NCI-H446 treated with DMSO at 0.1 percent for 48 hours (cell line): ENCODE measurements at places on chromosomes 6 and 20.

GRCh38 chr6:161161889-161162624, 111.8 kb downstream of the AGPAT4 start:
- DNase-seq: no peak

GRCh38 chr6:104789770-104790190, 69.9 kb downstream of the HACE1 start:
- DNase-seq: no peak

DNA sequence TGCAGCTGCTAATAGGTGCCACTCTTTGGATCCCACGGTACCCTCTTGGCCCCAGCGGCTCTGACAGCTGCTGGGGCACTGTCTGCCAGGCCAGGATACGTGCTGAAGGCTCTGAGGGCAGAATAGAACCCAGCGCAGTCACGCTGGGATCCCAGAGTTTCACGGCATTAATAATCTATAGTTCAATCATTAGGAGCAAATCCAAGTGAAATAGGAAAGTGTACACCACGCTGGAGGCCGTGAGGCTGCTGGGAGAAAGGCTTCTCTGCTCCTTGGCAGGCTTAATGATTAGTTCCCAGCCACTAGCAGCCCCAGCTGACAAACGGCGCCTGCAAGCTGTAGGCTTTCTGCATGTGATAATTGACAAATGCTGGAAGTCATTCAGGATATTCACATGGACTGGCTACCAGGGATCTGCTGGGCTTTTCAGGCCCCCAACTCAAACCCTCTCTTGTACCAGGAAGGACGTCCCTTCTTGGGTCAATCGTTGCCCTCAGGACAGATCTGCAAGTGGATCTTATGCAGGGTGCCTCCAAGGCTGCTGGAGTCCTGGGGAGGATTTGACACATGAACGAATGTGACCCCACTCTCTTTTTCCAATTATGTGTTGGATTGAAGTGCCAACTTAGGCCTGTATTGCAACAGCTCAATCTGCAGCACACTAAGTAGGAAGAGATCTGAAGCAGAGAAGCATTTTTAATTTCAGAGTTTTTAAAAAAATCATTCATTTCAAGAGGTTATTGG, 50.1 kb upstream of the INSM1 start:
- DNase-seq: peak; percentile 88

GRCh38 chr20:52775786-52776185, 196.4 kb upstream of the TSHZ2 start:
- DNase-seq: peak; percentile 6

- DNase-seq: peak; percentile 22
Observed at GRCh38 chr20:4835244-4836177, 113.8 kb downstream of the PRND start.

DNA sequence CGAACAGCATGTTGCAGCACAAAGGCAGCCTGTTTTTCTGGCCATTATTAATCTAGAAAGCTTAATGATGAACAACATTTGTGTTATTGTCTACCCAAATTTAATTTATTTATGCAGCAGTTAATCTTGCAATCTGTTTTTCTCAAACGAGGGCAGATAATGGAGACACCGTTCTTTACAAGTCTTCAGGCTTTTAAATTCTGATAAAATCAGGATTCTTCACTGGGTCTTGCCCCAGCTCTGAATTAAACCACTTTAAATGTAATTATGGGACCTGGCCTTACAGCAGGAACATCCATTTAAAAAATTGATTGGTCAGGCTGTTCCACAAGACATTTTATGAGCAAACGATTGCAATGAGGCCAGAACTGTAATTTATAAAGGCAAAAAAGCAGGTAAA, 26.5 kb upstream of the INSM1 start:
- no peak for DNase-seq

DNA sequence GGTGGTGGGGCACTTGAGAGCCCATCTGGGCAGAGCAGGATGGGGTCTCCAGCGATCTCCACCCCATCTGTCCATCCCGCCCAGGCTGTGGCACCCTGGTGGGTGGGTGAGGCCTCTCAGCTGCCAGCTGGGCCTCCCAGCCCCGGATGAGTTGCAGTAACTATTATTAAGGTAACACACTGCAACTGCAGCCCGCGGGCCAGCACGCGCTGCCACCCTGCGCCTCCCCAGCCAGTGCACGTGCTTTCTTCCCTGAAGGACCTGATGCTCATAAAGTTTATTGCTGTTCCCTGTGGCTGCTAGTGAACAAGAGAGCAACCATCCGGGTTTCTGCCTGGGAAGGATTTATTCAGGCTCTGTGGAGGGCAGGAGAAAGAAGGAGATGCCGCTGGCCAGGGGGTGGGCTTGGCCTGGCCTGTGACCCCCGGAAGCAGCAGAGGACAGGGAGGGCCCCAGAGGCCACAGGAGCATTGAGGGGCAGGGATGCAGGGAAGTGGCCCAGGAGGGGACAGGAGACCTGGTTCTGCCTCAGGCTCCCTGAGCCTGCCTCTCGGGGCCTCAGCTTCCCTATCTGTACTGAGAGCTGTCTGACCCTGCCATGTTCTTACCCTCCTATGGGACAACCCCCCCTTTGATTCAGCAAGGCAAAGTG, 1.7 kb downstream of the IP6K3 start:
- DNase-seq: no peak

- DNase-seq: no peak
Observed at GRCh38 chr6:89037141-89037900, 43.2 kb upstream of the PNRC1 start.

DNA sequence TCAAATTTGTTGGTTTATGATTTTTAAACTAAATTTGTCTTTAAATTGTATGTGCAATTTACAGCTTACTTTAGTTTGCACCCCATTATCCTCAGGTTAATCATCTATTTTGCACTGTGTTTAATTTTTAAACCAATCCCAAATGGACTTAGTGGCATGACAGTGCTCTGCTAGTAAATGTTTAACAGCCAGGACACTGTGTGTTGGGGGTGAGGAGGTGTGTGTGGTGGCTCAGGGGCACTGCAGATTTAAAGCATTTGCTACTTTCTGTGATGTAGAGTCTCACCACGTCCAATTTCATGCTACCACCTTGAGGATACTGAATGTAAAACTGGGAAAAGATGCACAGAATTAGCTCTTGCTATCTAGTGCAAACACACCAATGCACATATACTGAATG, 225.7 kb downstream of the HAO1 start:
- no peak for DNase-seq

- DNase-seq: no peak
Observed at GRCh38 chr6:81396916-81397315, 355.6 kb downstream of the TENT5A start.

- DNase-seq: no peak
Observed at GRCh38 chr6:119145111-119145510, 66.6 kb upstream of the FAM184A start.

DNA sequence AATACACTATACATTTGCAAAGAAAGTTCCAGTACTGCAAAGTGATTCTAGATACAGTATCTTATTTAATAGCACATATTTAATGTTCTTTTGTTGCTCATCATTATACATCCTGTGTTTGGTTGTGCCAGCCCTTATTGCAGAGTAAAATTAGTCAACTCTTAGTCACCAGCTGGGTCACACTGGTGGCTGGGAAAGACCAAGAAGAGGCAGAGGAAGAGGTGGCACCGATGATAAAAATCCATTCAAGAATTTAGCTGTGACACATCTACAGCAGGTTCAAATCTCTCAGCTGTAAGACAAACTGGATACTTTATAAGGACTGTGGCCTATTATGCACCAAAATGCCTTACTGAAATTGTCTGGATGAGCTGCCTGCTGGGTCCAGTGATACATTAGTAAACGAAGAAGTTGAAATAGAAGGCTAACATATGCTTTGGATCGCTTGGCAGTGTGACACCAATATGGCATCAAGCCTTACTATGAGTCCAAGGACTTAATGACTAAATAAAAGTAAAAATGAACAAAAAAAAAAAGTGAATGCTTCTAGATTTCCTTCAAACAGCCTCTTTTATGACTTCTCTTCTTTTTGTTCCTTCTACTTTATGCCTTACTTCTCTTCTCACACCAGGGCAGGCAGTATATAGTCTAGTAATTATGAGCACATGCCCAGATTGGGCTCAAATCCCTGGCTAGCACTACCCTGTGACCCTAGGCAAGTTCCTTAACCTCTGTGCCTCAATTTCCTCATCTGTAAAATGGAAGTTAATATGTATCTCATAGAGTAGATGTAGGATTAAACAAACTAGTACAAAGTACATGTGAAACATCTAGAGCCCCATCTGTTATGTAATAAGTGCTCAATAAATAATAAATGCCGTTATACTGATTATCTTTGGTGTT, 29.4 kb upstream of the RNF8 start:
- DNase-seq: peak; percentile 7

DNA sequence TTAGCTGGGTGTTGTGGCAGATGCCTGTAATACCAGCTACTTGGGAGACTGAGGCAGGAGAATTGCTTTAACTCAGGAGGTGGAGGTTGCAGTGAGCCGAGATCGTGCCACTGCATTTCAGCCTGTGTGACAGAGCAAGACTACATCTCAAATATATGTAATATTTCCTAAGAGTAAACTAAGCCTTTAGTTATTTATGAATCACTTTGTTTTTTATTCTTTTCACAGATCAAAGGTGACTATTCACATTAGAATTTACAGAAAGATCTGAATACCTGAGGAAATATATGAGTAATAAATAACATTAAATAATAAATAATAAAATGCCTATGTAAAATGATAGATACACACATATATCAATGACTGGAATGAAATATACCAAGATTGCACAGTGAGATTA, 630.8 kb upstream of the IMPG1 start:
- no peak for DNase-seq

DNA sequence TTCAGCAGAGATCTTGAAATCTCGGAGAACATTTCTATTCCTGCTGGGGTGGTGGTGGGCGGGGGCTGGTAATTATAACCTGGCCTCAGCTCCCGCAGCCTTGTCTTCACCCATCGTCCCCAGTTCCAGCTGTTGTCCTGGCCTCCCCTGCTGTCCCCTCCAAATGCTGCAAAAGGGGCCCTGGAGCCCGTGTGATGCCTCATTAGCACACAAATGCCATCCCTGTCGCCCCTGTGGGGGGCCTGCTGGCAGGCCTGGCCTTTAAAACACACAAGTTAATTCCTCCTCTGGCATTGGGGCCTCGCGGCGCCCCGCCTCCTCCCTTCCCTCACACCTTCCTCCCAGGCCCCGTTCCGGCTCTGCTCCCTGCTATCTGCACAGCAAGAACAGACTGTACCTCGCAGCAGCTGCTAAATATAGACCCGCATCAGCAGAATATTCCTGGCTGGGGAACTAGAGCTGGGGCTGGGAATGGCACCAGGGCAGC, 85.7 kb downstream of the CDH22 start:
- no peak for DNase-seq

DNA sequence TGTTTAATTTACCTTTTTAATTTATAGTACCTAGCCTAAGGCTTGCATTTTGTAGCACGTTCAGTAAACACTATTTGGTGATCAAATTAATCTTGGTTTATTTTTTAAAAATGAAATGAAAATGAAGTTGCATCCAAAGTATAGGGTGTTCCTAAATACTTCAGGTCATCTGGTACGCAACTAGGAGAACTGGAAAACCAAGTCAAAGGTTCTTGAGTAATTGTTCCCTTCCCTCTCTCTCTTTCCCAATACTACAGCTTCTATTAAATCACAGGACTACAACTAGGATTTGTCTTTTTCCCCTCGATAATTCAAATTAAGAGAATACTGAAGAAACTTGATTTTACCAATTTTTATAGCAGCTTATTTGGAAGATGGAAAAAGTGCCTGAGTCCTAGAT, 27.9 kb downstream of the CSNK2A1 start:
- no peak for DNase-seq

DNA sequence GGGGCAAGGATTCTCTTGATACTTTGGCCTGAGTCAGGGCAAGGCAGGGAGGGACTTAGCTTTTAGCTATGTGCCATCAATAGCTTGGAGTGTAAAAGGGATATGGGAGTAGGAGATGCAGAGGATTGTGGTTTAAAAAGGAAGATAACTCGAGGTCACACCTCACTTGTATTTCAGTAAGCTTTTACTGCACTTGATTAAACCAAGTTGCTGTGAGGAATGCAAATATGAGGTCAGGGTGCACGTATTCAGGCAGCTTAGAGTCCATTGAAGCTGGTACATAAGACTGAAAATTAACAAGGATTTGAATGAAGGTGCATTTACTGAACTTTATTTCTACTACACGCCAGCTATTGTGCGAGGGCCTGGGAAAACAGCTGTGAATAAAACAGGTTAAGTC, 32.1 kb downstream of the DSTN start:
- no peak for DNase-seq

DNA sequence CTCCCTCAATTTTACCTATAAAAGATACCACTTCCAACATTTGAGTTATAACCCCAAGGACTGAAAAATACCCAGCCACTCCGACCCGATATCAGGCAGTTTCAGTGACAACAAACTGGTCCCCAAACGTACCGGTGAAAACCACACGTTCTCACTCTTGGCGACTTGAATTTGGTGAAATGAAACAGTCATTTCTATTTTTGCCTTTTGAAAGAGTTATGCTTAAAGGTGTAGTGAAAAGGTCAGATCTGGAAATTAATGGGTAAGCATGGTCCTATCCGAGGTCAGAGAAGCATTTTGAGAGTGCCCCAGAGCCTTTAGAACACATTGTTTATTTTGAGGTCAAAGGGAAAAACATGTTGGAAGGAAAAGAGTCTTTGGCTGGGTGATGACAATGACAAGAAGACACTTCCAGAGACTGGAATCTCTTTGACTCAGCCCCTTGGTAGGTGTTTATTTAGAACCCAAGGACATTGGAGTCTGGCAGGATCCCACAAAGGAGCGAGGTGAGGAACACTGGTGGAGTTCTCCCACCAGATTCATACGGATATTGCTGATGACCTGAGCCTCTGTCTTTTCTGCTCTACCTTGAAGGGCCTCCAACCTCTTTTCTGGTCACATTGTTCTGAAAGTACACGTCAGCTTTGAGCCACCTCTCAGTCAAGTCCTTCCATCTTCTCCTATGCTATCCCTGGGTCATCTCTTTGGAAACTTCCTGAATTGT, 235.0 kb downstream of the GMPR start:
- DNase-seq: no peak

DNA sequence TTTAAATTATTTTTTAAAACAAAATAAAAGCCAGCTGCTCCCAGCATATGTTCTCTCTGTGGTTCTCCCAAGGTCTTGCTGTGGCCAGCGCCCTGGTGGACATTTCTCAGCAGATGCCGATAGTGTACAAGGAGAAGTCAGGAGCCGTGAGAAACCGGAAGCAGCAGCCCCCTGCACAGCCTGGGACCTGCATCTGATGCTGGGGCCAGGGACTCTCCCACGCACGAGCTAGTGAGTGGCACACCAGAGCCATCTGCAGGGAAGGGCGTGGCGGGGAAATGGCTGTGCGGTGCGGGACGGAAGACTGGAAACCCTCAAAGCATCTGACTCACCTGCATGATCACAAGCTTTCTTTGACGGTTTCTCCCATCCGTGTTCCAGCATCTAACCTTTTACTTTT, 16.5 kb downstream of the GFRA4 start:
- no peak for DNase-seq

GRCh38 chr20:44067650-44068081, 119.3 kb downstream of the JPH2 start:
- no peak for DNase-seq

DNA sequence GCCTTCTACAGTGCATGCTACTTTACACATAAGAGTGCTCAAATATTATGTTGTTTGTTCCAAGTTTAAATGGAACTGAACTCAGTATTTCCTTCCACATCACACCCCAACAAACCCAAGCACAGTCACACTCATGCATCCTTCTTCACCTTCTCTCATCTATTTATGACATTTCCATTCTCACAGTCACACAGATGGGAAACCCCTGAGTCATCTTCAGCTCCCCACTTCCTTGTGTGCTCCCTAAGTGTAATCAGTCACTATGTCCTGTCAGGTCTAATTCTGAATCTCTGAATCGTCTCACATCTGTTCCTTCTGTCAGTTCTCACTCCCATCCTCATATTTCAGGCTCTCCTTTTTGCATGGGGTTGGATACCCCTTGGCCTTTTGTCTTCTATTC, 96.0 kb downstream of the RIMS1 start:
- no peak for DNase-seq
